ENCODE measurements at places on chromosomes 3 and 15.

GRCh38 chr3:112709911-112710310 is 69.0 kb upstream of the CCDC80 start:
- no peak for DNase-seq

- DNase-seq = no peak
These were observed 459.5 kb downstream of the NR2F2 start for GRCh38 chr15:96790004-96790403.

DNA sequence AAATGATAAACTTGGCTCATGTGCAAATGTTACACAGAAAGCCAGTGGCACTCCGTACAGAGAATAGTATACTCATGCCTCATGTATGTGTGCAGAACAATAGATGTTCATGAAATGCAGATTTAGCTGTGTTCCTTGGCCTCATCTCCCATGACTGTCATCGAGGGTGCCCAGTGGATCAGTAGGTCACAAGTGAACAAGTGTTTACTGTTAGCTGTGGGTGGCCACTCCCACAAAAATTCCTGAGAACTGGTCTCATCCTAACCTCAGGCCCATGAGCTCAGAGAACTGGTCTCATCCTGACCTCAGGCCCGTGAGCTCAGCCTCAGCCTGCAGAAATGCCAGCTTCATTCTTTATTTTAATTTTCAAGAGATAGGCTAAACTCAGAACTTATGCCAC is 124.1 kb downstream of the GADL1 start:
- DNase-seq = no peak

DNA sequence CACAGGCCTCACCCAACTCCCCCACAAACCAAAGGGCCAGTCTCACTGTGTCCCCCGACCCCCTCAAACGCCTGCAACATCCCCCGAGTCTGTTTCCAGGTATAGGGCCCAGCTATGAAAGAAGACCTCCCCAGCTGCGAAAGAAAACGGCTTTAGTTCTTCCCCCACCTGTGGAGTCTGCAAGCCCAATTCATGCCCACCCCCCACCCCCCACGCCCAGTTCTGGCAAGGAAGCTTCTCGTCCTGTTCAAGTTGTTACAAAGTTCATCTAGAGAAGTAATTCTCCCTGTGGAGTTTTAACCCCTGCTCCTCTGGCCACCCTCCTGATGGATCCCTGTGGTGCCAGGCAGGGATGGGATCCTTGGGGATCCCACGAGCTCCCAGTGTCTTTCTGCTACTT is 54.4 kb downstream of the CCDC66 start:
- DNase-seq = no peak

DNA sequence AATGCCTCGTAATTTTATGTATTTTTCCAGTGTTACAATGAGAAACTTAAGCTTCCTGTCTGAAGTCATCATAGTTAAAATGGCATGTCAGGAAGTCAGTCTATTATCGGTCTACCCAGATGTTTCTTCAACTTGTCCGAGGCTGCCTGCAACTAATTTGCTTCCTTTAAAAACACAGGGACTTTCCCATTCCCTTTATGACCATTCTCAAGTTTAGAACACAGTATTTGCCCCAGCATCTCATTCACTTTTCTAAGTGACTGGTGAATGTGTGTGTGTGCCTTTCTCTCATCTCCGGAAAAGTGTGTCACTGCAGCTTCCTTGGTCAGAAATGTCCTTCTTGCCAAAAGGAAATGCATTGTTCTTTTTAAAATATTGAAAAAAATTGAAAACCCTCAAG is 466.6 kb downstream of the RAP2B start:
- no peak for DNase-seq

- no peak for DNase-seq
These were observed 540.6 kb downstream of the NLGN1 start for GRCh38 chr3:173938159-173938558.

DNA sequence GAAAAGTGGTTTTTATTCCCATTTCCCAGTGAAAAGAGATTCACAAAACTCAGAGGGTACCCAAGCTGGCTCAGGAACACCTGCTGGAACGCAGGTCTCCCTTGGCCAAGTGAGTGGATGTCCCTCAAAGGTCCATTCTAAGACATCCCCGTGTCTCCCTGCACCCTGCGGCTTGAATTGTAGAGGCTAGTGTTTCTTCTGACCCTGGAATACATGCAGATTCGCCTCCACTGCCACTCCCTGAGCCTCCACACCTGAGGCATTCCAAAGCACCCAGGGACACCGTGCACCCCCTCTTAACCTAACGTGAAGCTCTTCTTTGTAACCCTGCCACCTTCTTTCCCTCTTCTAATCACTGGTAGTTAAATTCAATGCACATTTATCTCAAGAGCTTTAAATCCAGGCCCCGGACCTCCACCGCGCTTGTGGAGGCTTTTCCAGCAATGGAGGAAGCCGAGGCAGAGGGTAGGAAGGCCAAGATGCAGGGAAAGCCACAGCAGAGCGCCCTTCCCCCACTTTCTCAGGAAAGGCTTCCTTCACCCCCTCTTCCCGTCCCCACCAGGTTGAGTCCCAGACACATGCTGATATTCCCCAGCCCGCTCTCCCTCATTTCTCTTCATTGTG is 590 bp upstream of the ITGA11 start:
- no peak for DNase-seq

GRCh38 chr15:94294556-94294955 is 63.2 kb downstream of the MCTP2 start:
- DNase-seq = no peak

DNA sequence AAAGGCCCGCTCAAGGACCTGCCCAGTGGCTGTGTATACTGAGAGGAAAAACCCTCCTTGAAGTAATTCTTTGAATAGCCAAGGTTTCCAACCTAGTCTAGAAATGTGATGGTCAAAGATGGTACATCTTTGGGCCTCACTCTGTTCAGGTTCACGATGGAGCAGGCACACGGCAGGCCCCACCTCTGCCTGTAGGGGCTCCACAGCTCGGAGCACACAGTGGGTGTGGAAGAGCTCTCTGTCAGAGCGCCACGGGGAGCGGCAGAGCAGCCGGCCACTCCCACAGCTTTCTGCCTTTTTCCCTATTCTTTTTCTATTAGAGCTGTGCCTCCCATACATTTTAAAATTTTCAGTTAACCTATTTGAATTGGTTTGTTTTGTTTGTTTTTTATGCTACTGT is 89.5 kb downstream of the CTNNB1 start:
- no peak for DNase-seq

- DNase-seq = no peak
These were observed 41.9 kb downstream of the LIPC start for GRCh38 chr15:58473724-58474123.

DNA sequence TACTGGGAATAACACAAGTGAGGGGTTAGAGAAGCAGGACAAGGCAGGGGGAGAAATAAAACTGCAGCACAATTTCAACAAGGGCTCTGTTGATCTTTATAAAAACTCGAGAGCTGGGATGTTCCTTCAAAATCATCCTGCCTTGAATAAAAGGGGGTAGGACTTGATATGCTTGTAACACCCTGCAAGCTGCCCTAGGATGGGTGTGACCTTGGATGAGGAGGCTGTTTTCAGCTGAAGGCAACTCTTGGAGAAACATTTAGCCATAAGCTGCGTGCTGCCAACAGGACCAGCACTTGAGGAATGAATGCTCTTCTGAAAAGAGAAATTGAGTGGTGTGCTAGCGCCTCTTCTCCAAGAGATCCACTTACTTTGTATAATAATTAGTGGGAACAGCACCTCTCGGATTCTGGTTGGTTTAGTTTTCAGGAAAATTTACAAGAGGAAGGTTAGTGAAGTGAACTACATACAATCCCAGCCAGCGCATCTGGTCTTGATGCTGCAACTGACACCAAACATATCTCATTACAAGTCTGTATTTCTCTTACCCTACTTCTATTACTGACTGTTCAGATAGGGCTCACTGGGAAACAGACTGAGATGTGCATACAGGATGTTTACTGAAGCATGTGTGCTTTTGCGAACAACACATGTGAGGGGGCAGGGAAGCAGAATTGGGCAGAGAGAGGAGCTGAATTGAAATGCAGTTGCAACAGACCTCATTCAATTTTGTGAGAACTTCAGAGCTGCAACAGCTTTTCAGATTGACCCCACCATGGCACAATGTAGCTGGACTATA is 643.0 kb upstream of the GOLIM4 start:
- no peak for DNase-seq

GRCh38 chr3:15723624-15723884 is 74.2 kb downstream of the ANKRD28 start:
- DNase-seq = no peak

DNA sequence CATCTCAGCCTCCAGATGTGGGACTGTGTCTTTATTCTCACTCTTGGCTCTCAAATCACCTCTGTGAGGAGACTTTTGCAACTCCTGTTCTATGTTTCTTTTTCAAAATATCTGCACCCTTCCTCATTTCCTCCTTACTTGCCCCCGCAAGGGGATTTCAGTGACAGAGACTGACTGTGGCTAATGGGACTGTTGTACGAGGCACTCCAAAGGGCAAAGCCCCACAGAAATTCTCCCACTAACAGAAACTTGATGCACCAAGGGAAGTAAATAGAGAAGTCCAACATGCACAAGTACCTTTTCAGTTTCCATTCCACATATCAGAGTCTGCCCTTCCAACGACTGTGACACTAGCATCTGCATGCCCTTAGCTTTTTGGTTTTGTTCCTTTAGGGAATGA is 69.7 kb downstream of the LRRK1 start:
- DNase-seq = no peak
